ENCODE measurements at places on chromosomes 5 and 9.

DNA sequence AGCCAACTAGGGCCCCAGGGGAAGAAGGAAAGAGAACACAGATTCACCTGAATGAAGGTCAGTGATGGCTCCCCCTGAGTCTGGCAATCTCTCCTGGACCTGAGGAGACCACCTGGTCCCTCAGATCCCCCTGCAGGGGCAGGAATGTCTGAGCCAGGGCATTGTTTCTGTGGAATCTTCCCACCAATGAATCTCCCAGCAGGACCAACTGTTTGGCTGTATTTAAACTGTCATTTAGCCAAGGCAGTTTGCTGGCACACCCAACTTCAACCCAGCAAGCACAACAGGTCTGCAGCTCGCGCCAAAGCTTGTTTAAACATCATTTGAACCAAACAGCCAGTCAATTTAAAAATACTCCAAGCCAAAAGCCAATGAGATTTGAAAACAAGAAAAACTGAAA is 92.6 kb downstream of the SH3TC2 start:
- no peak for DNase-seq

DNA sequence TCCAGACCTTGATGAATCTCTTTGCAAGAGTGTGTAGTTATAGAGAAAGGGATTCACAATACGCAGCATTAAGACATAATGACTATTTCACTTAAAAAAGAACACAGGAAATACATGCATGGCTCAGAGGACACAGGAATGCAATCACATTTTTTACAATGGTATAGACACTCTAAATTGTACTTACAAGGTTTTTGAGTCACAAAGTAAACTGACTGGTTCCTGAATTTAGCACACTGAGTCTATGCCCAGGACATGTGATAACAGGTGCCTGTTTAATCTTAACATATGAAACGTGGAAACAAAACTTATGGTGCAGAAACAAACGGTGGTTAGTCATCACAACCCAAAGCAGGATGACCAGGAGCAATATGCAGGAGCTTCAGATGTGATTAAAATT is 6.7 kb downstream of the EPB41L4A start:
- no peak for DNase-seq

DNA sequence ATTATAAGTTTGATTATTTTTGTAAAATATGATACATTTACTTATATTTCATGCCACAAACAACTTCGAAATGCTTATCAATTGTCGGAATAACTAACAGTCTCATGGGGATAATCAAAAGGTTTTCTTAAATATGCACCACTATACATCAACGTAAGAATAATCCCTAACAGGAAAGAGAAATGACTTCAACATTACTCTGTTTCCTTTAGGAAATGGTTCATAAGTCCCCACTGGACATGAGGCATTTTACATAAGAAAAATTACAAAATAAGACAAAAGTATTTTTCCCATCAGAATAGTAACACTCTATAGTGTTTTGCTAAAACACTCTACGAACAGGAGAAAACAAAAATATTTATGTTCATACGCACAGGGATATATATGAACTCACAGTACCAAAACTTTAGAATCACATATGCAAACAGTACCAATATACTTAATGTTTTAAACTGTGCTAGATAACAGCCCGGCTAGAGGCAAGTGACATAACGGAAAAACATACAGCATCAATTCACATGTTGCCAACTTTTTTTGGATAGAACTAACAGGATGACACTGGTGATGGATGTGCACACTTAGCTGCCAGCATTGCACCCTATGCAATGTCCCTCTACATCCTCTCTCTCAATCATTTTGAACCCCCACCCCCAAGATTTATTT is 120.5 kb downstream of the NFIB start:
- no peak for DNase-seq

DNA sequence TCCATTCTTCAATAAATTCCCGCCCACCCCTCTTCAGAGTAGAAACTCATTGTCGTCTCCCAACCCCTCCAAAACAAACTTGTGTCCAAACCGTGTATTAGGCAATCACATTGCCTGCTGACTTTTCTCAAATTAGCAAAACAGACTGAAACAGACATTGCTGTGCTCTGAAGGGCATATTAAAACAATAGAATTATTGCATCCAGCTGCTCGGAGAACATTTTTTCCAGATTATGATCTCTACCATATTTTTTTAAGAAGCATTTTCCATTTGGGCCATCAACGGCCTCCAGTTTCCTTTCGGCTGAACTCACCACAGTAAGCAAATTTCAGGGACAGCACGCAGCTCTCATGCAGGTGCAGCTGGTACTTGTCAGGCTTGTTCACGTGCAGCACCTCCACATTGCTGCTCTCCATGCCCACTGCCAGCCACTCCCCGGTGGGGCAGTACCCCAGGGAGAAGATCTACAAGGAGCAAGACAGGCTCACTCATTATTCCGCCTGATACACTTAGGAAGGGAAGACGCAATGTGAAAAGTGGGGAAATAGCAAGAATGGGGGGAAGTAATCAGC is 104.1 kb downstream of the TLE1 start:
- DNase-seq: no peak

GRCh38 chr5:33969572-33970452 is 14.7 kb downstream of the SLC45A2 start:
- DNase-seq: no peak

DNA sequence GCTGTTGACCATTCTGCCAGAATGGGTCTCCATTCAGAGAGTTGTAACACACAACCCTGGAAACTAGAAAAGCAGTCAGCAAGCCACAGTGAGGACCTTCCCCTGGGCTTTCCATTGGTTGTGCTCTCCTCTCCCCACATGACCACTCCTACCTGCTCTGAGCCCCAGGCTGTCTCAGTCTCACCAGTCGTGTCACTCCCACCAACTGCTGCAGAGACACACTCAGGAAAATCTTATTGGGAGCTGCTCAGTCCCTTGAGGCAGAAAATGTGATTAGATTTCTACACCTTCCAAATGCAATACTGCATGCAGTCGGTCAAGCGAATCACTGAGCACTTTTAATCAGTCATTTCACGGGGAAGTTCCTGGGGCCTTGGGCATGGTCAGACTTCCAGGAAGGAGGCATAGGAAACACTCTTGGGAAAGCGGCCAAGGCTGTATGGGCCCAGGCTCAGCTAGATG is 284.2 kb upstream of the NMUR2 start:
- no peak for DNase-seq

DNA sequence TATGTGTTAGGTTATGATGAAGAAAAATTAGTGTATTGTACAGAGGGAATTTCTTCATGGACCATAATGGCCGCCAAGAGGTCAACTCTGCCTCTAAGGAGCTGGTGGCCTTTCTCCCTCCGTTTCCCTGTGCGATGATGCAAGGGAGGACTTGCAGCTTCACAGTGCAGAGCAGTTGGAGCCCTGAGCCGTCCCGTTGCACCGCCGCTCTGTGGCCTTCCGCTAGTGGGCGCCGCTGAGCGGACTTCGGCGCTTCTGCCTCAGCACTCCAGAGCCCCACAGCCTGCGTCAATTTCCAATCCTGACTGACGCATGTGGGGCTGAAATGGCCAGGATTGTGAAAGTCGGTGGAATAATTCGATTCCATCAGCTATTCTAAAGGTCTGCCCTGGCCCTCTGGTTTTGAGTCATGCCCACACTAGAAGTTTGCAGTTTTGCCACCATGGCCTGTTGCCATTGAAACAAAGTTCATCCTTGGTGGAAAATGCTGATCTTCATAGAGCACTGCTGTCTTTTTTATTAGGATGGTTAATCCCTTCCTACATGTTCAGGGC is 22.7 kb upstream of the LECT2 start:
- DNase-seq: no peak

DNA sequence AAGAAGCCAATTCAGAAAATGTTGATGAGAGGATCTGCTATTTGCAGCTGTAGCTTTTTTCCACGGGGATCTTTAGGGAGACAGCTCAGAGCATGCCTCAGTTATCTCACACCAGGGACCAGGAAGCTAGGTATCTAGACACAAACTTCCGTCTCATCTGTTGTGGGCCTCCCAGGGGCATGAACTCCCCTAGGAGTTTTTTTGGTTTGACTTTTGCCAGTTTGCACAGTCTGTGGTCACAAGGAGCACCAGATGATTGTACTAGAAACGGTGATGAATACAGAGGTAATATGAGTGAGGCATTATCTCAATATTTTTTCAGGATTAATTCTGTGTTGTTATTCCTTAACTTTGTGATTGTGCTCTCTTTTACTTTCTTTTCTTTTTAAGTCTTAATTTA is 533.2 kb upstream of the SEMA6A start:
- DNase-seq: no peak

GRCh38 chr5:7857926-7858632 is 7.1 kb upstream of the CFAP90 start:
- DNase-seq: no peak

DNA sequence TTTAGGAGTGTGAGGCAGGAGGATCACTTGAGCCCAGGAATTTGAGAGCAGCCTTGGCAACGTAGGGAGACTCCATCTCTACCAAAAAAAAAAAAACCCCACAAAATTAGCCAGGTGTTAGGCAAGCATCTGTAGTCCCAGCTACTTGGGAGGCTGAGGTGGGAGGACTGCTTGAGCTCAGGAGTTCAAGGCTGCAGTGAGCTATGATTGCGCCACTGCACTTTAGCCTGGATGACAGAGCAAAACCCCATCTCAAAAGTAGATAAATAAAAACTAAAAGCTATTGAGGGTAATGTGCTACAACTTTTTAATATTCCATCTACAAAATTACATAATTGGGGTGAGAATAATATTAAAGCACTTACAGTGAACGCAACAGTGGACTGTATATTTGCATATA is 5.9 kb downstream of the BDP1 start:
- no peak for DNase-seq

DNA sequence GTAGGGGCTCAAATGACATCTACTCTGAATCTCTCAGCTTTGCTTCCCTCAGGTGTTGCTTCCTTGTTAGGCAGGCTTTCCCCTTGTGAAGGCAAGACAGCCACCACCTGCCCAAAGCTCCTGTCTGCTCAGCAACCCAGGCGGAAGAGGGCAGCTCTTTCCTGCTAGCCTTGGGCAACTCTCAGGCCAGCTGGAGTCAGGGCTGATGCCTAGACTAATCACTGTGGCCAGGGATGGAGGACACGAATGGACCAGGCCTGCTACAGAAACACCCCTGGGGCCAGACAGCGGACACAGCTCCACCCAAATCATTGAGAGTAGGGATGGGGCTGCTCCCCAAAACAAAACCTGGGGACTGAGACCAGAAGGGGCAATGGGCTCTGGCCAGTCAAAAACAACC is 138.0 kb downstream of the MTX3 start:
- no peak for DNase-seq

GRCh38 chr9:134251296-134252069 is 74.8 kb upstream of the RXRA start:
- no peak for DNase-seq

- no peak for DNase-seq
Measured at GRCh38 chr5:143932584-143932983, 120.6 kb downstream of the HMHB1 start.

GRCh38 chr5:92081958-92082712 is 699.0 kb upstream of the ARRDC3 start:
- no peak for DNase-seq

GRCh38 chr5:171629628-171630349 is 155.8 kb upstream of the SMIM23 start:
- DNase-seq: no peak

DNA sequence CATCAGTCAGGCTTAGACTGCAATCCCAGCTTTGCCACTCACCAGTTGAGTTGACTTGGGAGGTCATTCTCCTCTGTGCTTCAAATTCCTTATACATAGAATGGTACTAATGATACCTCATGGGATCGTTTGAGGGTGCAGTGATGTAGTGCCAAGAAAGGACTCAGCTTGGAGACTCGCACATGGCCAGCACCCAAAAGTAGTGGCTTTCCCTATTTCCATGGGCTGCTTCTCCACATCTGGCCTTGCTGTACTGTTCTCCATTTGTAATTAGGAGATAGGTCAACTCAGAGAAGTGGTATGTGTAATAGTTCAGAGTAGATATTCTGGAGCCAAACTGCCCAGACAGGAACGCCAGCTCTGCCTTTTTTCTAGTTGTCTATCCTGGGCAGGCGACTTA is 5.5 kb downstream of the CCL19 start:
- no peak for DNase-seq

DNA sequence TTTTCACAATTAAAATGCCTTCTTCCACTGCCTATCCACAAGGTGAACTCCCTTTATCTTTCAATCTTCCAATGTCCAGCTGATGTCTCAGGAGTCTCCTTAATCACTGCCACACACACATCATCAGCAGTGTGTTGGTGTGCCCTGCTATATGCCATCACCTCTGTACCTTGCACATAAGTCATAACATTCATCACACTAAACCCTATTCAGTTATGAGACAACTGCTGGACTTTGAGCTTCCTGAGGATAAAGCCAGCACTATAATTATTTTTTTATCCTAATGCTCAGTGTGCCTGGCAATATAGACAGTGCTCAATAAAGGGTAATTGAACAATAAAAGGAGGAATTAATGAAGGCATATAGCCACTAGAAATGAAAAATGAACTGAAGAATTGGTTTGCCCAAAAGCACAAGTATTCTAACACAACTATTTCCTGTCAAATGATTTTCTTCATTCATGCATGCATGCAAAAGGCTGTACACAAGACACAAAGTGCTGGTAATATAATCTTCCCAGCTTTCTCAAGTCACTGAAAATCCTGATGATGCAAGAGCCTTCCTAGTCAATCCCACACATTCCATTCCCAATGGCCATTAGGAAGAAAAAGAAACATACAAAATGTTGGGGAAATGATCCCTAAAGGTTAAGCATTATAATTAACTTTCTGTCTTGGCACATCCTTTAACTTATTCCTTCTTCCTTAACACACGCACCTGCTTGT is 32.4 kb downstream of the LPAR1 start:
- DNase-seq: no peak

GRCh38 chr5:53298841-53299240 is 181.6 kb upstream of the FST start:
- no peak for DNase-seq

GRCh38 chr5:156595132-156595787 is 254.8 kb upstream of the PPP1R2B start:
- DNase-seq: no peak

DNA sequence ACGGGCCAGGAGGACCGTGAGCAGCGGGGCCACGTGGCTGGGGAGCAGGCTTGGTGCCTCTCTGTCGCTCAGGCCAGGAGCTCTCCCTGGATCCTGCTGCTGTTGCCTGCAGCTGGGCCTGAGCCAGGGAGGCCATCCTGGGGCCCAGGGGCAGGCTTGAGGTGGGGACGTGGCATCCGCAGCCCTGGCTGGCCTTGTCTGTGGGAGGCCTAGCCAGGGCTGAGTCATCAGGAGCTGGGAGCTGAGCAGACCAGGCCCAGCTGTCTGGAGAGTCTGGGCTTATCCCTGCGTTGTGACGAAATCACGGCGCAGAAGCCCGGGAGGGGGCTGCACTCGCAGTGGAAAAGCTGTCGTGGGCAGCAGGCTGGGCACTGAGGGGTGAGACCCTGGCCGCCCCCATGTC is 138.8 kb upstream of the COL5A1 start:
- no peak for DNase-seq

DNA sequence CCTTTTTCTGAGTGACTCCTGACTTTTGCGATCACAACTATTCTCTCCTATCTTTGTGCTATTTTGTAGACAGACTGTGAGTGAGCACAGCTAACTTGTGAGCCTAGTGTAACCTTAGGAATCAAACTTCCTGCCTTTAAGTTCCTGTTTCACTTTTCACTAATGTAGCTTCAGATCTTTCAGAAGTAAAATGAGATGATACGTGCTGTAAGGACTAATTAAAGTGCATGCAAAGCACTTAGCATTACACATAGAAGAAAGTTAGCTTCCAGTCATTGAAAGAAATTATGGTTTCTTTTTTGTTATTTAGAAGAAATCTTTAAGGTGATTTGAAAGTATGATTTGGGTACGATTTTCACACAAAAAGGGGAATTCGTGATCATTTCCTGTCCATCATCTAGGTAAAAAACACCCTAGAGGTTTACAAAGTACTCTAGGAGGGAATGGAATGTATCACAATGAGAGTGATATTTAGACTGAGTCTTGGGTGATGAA is 122.7 kb downstream of the ST8SIA4 start:
- DNase-seq: peak; percentile 55

Measured in GM12864 (cell line).